ENCODE measurements at places on chromosomes 3 and 15. TPM values are rescaled to one million over a fixed set of nuclear protein-coding genes. Genes with fewer than 3 reads are reported as not detected.
A peak's percentile ranks its signal among the peaks of the same experiment; 100 is the strongest.

Gene ALDH1A3
- total RNA-seq, result not detected

Gene KBTBD13
- not detected for total RNA-seq

Gene CYP1A1
- 4.3 TPM for total RNA-seq

Gene SEMA5B
- not detected for total RNA-seq

Gene COX17
- 86.7 TPM for total RNA-seq

Gene CASR
- total RNA-seq, result not detected

DNA sequence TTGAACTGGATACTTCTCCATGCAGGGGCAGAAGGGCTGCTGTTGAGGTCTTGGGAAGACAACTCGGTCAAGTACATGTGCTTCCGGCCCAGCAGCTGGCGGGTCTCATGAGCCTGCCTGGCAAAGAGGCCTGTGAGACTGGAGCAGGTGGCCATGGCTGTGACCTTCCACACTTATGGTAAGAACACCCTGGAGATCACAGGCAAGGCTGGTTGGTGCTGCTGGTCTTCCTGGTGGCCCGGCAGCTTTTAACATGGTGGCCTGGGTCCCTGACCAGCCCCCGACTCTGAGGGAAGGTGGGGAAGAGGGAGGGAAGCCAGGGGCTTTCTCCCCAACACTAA, 15.4 kb downstream of the CHRD start:
- H3K4me3 ChIP-seq, result no peak overlapping the region
- H3K36me3 ChIP-seq, result no peaks in the 10 kb centered on the region
- no peaks in the 10 kb centered on the region for H3K4me1 ChIP-seq
- H3K27ac ChIP-seq, result no peak overlapping the region
- peaks cover 1% of the 10 kb centered on the region for H3K27me3 ChIP-seq

GRCh38 chr3:155296413-155296812, 2.9 kb upstream of the STRIT1 start:
- no peak overlapping the region for H3K4me3 ChIP-seq
- H3K36me3 ChIP-seq, result no peaks in the 10 kb centered on the region
- no peak for DNase-seq

- no peak overlapping the region for H3K27ac ChIP-seq
- no peak for DNase-seq
- H3K36me3 ChIP-seq, result peaks cover 10% of the 10 kb centered on the region
- no peak overlapping the region for H3K4me3 ChIP-seq
- H3K27me3 ChIP-seq, result no peaks in the 10 kb centered on the region
Observed at GRCh38 chr3:58452176-58452575, 18.5 kb upstream of the PDHB start.

GRCh38 chr3:140205598-140205997, 270.6 kb downstream of the CLSTN2 start:
- DNase-seq, result no peak
- no peak overlapping the region for H3K27ac ChIP-seq
- no peaks in the 10 kb centered on the region for H3K4me1 ChIP-seq
- peaks cover 5% of the 10 kb centered on the region for H3K27me3 ChIP-seq

- peaks cover 2% of the 10 kb centered on the region for H3K36me3 ChIP-seq
- no peaks in the 10 kb centered on the region for H3K27me3 ChIP-seq
- peak overlapping the region; percentile 15 for H3K27ac ChIP-seq
- no peak overlapping the region for H3K4me3 ChIP-seq
- peaks cover 27% of the 10 kb centered on the region for H3K4me1 ChIP-seq
Observed at GRCh38 chr3:51544011-51544775, 5.7 kb downstream of the RAD54L2 start.

DNA sequence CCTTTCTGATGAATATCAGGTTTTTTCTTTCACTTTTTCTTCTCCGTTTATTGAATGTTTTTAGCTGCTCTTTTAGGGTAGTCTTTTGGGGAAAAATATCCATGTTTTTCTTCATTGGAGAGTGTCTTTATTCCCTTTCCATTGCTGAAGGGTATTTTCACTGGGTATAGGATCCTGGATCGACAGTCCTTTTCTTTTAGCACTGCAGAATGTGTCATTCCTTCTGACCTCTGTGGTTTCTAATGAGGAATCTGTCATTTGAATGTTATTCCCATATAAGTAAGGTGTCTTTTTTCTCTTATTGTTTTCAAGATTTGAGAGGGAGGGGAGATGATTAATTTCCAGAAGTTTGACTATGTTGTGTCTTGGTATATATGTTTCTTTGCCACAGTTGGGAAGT, 96.8 kb downstream of the BBX start:
- peaks cover 5% of the 10 kb centered on the region for H3K36me3 ChIP-seq
- no peaks in the 10 kb centered on the region for H3K27me3 ChIP-seq
- no peak for DNase-seq
- H3K4me1 ChIP-seq, result peaks cover 58% of the 10 kb centered on the region
- no peak overlapping the region for H3K27ac ChIP-seq

- no peaks in the 10 kb centered on the region for H3K27me3 ChIP-seq
- H3K4me3 ChIP-seq, result no peak overlapping the region
- H3K4me1 ChIP-seq, result no peaks in the 10 kb centered on the region
- H3K36me3 ChIP-seq, result no peaks in the 10 kb centered on the region
Observed at GRCh38 chr3:131880948-131881347, 153.9 kb downstream of the CPNE4 start.

DNA sequence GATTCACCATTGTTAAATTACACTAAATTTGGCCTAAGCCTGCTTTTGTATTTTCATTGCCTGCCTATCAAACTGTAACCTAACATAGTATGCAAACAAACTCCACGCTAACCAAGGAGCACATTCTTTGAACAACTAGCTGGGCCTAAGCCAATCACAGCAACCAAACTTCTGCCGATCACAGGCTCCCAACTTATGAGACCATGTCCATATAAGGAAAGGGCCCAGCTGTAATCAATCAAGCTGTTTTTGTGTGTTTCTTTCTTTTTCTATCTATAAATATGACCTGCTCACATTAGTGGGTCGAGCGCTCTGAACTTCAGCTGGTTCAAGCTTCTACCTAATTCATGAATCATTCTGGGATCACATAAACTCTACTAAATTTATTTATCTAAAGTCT, 473.6 kb downstream of the SI start:
- H3K4me3 ChIP-seq, result no peak overlapping the region
- H3K27ac ChIP-seq, result no peak overlapping the region
- H3K4me1 ChIP-seq, result no peaks in the 10 kb centered on the region
- no peaks in the 10 kb centered on the region for H3K36me3 ChIP-seq
- DNase-seq, result no peak
- H3K27me3 ChIP-seq, result no peaks in the 10 kb centered on the region

DNA sequence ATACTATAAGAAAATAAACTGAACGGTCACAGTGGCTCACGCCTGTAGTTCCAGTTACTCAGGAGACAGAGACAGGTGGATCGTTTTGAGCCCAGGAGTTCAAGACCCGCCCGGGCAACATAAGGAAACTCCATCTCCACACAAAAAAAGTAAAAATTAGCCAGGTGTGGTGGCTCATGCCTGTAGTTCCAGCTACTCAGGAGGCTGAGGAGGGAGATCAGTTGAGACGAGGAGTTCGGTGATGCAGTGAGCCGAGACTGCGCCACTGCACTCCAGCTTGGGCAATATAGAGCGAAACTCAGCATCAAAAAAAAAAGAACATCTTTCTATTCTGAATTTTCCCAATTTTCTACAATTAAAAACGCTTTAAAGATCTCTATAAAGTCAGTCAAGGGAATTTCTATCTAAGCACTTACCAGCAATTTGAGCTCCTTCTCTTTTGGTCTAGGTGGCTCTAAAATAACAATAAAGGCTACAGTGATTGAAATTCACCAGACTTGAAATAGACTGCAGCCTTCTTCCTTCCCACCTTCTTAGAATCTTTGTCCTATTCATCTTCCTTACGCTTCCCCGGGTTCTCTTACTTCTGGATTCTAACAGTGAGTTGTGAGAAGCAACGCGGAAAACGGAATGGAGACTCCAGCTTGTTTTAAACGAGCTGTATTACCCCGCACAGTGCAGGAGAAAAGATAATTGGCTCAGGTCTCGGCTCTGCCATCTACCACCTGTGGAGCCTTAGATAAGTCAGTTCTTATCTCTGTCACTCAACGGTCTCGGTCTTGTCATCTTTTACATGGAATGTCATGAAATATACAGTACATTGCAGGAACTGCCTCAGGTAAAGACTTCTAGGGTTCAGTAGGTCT, 812 bp upstream of the SEC62 start:
- H3K27me3 ChIP-seq, result no peaks in the 10 kb centered on the region
- H3K36me3 ChIP-seq, result peaks cover 10% of the 10 kb centered on the region
- H3K27ac ChIP-seq, result peak overlapping the region; percentile 97
- no peak for DNase-seq
- H3K4me3 ChIP-seq, result peak overlapping the region; percentile 85

DNA sequence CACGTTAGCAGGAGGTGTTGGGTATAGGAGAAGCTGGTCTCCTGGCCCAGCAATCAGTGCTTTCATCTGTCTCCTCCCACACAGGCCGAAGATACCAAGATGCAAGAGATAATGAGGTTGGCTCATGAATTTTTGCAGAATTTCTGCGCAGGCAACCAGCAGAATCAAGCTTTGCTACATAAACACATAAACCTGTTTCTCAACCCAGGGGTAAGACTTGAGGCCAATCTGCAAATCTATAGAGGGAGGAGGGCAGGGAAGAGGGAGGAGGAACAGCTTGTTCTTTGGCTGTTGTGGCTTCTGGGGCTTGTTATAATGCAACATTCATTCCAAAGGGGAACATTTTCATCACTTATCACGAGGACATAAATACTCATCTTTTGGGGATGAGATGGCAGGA, 195.3 kb downstream of the ITPR1 start:
- peaks cover 62% of the 10 kb centered on the region for H3K36me3 ChIP-seq
- no peak overlapping the region for H3K27ac ChIP-seq
- no peaks in the 10 kb centered on the region for H3K27me3 ChIP-seq

All from activated CD8-positive, alpha-beta T cell treated with anti-CD3 and anti-CD28 coated beads for 36 hours (primary cell).